T-helper 2 cell (primary cell): ENCODE measurements at places on chromosomes 12 and 14.

DNA sequence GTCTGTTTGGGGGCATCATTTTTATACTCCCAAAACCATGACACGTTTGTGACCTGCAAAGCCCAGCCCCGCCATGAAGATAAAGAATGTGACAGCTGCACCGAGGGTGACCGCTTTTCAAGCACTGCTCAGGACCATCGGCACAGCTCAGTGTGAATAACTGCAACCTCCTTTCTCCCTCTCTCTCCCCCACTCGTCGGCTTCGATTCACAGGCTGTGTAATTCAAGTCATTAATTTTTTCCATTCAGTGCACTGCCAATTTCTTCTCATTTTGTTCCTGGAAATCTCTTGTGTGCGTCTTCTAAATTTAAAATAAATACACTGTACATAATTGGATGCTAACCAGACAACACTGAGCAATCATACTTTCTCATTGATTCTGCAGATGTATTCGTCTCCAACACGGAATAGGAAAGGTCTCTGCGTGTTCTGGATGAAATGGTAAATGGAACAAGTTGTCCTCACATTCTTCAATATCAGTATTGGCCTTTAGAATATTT is 260.8 kb downstream of the TTC8 start:
- no peak for DNase-seq

GRCh38 chr12:64580681-64581080 is 29.6 kb upstream of the RASSF3 start:
- no peak for DNase-seq

DNA sequence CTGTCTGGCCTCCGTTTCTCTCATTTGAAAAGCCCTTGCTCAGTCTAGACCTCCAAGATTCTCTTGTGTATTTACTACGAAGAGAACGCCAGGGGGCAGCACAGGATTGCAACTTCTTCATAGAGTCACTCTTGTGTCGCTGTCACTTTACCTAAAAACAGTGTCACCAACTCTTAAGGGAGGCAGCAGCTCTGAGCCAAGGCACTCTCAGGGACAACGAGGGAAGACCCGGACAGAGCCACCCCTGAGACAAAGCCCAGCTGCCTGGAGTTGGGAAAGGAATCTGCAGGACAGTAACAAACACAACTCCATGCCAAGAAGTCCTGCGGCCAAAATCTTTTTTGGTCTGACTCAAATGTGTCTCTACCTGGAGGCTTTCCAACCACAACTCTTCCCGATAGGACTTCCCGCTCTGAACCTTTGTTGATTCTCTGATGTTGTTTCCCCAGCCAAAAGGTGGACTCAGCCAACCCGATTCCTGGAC is 9.6 kb upstream of the RPAP3 start:
- DNase-seq, result peak; percentile 64

- no peak for DNase-seq
Observed at GRCh38 chr12:94839347-94839746, 164.2 kb downstream of the NDUFA12 start.

DNA sequence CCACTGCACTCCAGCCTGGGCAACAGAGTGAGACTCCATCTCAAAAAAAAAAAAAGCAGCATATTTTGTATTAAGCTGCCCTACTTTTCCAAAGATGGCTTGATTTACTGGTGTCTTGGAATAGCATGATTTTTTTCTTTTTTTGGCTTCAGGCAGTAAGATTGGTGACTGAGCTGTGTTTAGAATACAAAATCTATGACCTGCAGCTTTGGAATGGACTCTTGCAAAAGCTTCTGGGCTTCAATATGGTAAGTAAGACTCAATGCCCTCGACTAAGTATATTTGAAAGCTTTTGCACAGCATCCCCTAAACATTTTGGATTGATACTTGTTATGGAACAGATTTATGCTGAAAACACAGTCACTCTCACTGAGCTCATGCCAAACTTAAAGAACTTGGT is 87.8 kb downstream of the KNTC1 start:
- DNase-seq, result no peak

- DNase-seq, result no peak
Observed at GRCh38 chr12:6189028-6189427, 11.2 kb upstream of the CD9 start.

DNA sequence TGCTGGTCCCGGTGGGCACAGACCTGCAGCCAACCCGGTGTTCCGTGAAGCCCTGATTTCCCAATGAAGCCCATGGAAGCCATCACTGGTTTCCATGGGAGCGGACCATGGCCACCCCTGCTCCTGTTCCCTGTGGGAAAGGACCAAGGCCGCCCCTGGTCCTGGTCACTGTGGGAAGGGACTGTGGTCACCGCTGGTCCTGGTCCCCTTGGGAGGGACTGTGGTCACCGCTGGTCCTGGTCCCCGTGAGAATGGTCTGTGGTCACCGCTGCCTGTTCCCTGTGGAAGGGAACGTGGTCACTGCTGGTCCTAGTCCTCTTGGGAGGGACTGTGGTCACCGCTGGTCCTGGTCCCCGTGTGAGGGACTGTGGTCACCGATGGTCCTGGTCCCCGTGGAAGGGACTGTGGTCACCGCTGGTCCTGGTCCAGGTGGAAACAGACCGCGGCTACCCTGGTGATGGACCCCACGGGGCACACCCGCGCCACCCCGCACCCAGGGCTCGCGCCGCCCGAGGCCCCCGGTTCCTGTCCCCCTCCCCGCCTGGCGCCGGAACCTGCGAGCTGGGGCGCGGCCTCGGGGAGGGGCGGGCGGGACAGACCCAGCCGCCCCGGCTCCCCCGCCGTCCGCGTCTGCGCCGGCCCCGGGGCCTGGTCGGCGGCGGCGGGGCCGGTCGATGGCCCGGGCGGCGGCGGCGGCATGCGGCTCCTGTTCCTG is at the start of gene GLT1D1:
Gene GLT1D1, plus strand, starts transcription at position 594 of the 715 bp plus-strand sequence. Its CDS starts 104 bp downstream, at position 698.
- DNase-seq, result no peak

GRCh38 chr12:132218915-132219314 is 74.7 kb downstream of the NOC4L start:
- DNase-seq, result peak; percentile 33

- no peak for DNase-seq
Observed at GRCh38 chr12:108457734-108458361, 57.2 kb upstream of the FICD start.

DNA sequence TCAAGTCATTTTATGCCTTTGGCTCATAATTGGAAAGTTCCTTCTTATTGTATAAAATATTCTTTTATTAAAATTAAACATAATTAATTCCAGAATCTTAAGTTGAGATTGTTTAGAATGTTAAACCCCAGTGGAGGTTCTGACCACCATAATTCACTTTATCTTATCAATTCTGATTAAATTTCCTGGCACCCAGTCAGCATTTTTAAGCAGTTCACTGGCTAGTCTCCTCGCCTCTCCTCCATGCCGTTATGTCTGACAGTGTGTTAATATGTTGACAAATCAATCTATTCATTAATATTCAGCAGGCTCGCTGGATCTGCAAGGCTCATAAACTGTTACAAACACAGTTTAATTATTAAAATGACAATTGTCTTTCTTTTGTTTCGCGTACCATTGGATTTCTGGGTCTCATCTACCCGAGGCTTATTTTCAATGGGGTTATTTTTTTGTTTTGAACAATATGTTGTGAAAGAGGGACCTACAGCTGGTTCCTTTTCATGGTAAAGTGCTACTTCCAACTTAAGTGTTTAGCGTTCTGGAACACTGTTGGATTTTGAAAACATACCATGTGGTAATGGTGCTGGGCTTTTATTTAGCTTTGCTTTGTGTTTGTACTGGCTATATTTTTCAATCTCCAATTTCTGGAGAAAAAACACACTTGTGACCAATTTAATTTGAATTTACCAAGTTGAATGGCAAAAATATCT is 339.7 kb downstream of the PRKD1 start:
- DNase-seq, result no peak

DNA sequence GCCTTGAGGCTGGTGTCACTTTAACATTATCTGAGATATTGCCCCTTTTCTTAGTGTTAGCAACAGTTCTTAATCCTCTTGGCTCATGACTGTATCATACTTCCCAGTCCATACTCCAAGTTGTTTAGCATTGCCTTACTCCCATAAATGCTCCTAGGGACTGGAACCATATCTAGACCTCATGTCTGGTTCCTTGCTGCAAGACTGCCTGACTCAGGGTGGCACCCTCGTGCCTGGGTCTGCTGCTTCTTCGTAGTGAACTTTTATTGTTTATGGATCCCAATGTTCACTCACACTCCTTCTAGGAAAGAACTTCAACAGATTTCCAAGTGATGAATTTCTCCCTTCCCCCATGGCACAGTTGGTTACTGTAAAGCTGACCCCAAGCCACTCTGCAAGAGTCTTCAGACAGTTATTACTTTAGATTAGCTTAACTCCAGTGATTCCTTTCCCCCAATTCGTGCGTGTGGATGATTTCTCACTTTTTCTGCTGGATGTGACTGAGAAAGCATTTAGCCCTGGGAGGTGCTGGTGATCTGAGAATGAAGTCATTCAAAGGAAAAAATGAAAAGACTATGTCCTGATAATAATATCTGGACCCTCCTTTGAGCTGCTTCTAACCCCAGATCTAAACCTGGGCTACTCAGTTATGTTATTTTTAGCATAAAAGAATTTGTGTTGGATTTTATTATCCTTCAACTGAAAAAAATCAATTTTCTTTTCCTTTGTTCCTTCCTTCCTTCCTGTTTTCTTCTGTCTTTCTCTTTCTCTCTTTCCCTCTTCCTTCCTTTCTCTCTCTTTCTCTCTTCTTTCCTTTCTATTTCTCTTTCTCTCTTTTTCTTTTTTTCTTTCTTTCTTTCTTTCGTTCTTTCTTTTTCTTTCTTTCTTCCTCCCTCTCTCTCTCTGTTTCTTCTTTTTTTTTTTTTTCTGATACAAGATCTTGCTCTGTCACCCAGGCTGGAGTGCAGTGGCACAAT is 47.5 kb upstream of the PPP1R12A start:
- no peak for DNase-seq

DNA sequence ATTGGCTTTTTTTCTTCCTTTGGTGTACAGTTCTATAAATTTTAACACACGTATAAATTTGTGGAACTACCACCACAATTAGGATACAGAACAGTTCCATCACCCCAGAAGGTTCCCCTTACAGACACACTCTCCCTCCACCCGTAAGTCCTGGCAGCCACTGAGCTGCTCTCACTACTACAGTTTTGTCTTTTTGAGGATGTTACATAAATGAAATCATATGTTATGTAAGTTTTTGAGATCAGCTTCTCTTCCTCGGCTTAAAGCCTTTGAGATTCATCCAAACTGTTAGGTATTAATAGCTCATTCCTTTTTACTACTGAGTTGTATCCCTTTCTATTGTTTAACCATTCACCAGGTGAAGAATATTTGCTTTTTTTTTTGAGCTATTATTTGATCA is 74.3 kb upstream of the SLC24A4 start:
- DNase-seq, result no peak

DNA sequence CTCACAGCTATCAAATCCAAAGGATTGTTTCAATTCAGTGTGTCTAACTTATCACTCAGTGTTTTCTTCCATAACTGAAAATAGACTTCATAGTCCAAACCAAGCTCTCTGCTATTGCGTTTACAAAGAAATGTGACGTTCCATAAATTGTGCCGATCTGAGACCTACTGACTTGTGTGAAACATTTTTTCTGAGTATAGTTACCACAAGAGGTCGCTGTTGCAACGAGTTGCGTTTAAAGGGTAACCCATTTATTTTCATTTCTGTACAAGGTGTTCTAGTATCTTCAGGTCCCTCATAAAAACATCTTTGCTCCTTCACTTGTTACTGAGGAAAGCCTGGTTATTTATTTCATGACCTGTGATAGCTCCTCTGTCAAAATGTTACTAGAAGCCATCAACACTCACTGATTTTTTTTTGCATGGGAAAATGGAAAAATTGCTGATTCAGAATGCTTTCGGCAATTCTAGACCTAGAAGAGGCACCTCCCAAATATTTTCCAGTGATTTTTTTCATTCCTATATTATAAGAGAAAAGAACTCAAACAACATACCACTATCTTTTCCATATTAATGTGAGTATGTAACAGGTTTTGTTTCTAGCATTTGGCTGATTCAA is 60.9 kb upstream of the OR4E1 start:
- DNase-seq, result peak; percentile 72

DNA sequence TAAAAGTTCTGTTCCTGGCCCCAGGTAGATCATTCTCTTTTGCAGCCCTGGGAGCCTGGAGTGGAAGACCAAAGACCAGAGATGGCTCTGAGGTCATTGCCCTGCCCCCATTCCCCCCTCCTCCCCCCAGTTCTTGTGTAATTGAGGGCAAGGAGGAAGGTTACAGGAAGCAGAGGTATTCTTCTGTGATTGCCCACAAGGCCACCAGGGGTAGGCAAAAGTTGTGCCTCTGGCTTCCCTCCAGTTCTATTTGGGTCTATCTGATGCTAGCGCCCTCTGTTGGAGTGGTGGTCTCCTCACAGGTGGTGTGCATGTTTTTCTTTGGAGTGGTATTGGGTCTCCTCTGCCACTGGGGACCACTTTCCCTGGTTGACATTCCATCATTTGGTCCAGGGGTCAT is 41.2 kb upstream of the CRY1 start:
- no peak for DNase-seq

DNA sequence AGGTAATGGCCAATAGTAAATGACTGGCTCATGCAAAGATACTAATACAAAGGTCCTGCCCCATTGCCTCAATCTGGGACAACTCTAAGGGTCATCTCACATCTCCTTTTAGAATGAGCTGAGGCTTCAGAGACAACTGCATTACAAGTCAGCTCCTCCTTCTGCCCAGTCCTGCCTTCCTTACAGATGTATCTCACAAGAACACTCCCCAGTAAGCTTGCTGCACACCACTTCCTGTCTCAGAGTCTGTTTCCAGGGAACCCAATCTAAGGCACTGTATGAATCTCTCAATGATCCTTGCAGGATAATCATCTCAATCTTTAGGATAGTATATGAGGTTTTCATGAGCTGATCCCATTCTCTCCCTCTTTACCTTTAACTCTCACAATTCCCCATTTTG is 57.8 kb upstream of the ZDHHC17 start:
- DNase-seq, result no peak

DNA sequence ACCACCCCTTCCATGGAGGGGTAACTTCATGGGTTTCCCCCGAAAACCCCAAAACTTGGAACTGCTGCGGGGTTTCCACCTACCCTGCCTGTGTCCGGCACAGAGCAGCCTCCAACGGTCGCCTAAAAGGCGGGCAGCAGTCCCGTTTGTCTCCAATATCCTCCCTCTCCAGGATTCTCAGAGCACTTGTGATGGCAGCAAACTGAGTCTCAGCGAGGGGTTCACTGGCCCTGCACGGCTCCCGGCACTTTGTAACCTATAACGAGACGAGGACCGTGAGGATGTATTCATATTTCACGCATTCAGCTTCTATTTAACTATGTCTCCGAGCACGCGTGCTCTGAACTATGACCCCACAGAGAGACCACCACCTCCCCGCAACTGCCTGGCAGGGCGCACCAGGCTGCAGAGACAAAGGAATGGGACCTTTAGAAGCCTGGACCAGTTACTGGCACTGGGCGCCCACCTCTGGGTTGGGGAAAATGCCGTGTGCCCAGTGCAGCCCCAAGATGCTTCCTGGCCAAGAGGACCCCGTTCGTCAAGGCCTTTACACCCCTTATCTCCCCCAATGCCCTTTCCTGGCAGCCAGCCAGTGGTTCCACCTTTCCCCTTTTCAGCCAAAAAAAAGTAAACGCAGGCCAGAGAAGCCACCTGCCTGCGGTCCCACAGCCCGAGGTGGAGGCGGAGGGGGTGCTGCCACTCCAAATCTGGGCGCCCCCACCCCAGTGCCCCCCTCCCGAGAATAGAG is 173.1 kb upstream of the RTL1 start:
- no peak for DNase-seq

- DNase-seq, result no peak
Observed at GRCh38 chr14:51654533-51654845, 2.8 kb downstream of the FRMD6 start.
